ENCODE measurements at places on chromosomes 1 and 21. TPM values are rescaled to one million over a fixed set of nuclear protein-coding genes. Genes with fewer than 3 reads are reported as not detected.

- no peak overlapping the region for H3K4me3 ChIP-seq
- no peak for DNase-seq
- no peak overlapping the region for H3K27ac ChIP-seq
- H3K27me3 ChIP-seq = no peaks in the 10 kb centered on the region
These were observed 5.0 kb upstream of the IGFN1 start for GRCh38 chr1:201185527-201186128.

DNA sequence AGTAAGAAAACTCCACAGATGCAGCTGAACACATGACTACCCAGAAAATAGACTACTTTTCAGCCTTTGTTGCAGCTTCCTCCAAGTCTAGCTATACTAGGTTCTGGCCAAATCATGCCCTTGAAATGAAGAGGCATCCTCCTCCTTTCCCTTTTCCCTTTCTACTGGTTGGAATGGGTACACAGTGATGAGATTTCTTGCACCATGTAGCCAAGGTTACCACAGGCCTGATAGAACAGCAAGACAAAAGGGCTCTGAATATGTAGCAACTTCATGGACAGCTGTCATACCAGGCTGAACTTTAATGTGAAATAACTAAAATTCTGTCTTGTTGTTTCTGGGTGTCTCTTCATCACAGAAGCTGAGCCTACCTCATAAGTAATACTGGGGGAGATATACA, 146.5 kb downstream of the PDE4B start:
- H3K36me3 ChIP-seq = no peaks in the 10 kb centered on the region
- no peak overlapping the region for H3K27ac ChIP-seq
- no peaks in the 10 kb centered on the region for H3K4me1 ChIP-seq
- H3K27me3 ChIP-seq = no peaks in the 10 kb centered on the region
- no peak overlapping the region for H3K4me3 ChIP-seq

- DNase-seq = no peak
- H3K27me3 ChIP-seq = no peaks in the 10 kb centered on the region
- no peaks in the 10 kb centered on the region for H3K4me1 ChIP-seq
- no peaks in the 10 kb centered on the region for H3K36me3 ChIP-seq
- no peak overlapping the region for H3K27ac ChIP-seq
- H3K4me3 ChIP-seq = no peak overlapping the region
These were observed 43.4 kb downstream of the LDLRAD2 start for GRCh38 chr1:21855257-21856096.

DNA sequence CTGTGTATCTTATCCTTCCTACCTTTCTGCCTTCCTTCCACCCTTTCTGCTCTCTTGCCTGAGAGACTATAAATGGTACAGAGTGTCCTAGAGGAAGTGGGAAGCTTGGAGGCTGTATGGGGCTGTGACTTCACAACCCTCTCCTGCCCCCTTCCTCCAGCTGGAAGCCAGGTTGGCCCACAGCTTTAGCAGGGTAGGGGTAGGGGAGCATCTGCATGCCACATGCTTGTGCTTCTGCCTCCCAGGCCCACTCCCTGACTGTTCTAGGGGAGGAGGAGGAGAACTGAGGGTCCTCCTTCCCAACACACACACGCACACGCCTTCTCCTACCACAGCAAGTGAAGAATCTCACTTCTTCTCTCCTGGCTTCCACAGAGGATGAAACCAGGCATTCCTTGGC, 3.9 kb upstream of the SLC27A3 start:
- H3K4me1 ChIP-seq = peaks cover 52% of the 10 kb centered on the region
- DNase-seq = no peak
- peaks cover 9% of the 10 kb centered on the region for H3K36me3 ChIP-seq
- H3K27me3 ChIP-seq = no peaks in the 10 kb centered on the region
- H3K27ac ChIP-seq = no peak overlapping the region

Gene IFNAR1
- 39.5 TPM for total RNA-seq

Gene TMPRSS3
- total RNA-seq = 0.50 TPM

Data from liver (tissue), 10 donors.